ENCODE measurements at places on chromosomes 5 and 9. TPM values are rescaled to one million over a fixed set of nuclear protein-coding genes. Genes with fewer than 3 reads are reported as not detected.

- no peak for DNase-seq
Measured at GRCh38 chr9:13447843-13448422, 168.4 kb upstream of the MPDZ start.

ZNF366 gene
- 33.7 TPM for total RNA-seq

CTNND2 gene
- total RNA-seq, result not detected

- no peak for DNase-seq
Measured at GRCh38 chr5:2282034-2282690, 399.4 kb upstream of the IRX4 start.

FOXD4L5 gene
- not detected for total RNA-seq

BARHL1 gene
- total RNA-seq, result not detected

- DNase-seq, result no peak
Measured at GRCh38 chr9:11141357-11141756, 528.6 kb upstream of the PTPRD start.

GRCh38 chr5:65032250-65032649, 263.5 kb downstream of the CWC27 start:
- no peak for DNase-seq

UBE2QL1 gene
- not detected for total RNA-seq

Measured in glomerular endothelial cell (primary cell).